ENCODE measurements at places on chromosomes 16 and 17.
A peak's percentile ranks its signal among the peaks of the same experiment; 100 is the strongest.

- no peak overlapping the region for H3K4me3 ChIP-seq
- no peaks in the 10 kb centered on the region for H3K36me3 ChIP-seq
- no peaks in the 10 kb centered on the region for H3K27me3 ChIP-seq
- no peak for DNase-seq
- H3K27ac ChIP-seq, result no peak overlapping the region
These were observed 842.1 kb downstream of the KCNJ2 start for GRCh38 chr17:71011391-71011790.

DNA sequence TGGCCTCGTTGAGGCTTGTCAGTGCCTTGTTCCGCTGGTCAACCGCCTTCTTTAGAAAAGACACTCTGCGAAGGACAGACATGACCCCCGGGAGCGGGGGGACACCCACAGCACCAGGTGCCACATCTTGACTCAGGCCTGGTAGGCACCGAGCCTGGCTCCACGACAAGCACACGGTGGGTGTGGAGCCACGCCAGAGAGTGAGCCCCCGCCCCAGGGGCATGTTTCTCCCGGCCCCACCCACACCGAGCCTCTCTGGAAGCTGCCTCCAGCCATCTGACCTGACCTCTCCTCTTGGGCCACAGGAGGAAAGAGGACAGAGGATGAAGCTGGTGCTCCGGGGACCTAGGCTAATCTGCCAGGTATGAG is 4.6 kb downstream of the FAAP100 start:
- peaks cover 27% of the 10 kb centered on the region for H3K4me1 ChIP-seq
- no peak for DNase-seq
- H3K27ac ChIP-seq, result no peak overlapping the region
- peaks cover 22% of the 10 kb centered on the region for H3K36me3 ChIP-seq

GRCh38 chr17:77959126-77959925 is 823 bp downstream of the TNRC6C start:
- H3K27me3 ChIP-seq, result peaks cover 47% of the 10 kb centered on the region
- DNase-seq, result peak; percentile 34
- H3K4me3 ChIP-seq, result peak overlapping the region; percentile 92
- peaks cover 54% of the 10 kb centered on the region for H3K4me1 ChIP-seq

- H3K36me3 ChIP-seq, result peaks cover 62% of the 10 kb centered on the region
- no peak overlapping the region for H3K27ac ChIP-seq
- no peak for DNase-seq
- no peaks in the 10 kb centered on the region for H3K27me3 ChIP-seq
- no peak overlapping the region for H3K4me3 ChIP-seq
These were observed 16.2 kb downstream of the CDC27 start for GRCh38 chr17:47172696-47173565.

DNA sequence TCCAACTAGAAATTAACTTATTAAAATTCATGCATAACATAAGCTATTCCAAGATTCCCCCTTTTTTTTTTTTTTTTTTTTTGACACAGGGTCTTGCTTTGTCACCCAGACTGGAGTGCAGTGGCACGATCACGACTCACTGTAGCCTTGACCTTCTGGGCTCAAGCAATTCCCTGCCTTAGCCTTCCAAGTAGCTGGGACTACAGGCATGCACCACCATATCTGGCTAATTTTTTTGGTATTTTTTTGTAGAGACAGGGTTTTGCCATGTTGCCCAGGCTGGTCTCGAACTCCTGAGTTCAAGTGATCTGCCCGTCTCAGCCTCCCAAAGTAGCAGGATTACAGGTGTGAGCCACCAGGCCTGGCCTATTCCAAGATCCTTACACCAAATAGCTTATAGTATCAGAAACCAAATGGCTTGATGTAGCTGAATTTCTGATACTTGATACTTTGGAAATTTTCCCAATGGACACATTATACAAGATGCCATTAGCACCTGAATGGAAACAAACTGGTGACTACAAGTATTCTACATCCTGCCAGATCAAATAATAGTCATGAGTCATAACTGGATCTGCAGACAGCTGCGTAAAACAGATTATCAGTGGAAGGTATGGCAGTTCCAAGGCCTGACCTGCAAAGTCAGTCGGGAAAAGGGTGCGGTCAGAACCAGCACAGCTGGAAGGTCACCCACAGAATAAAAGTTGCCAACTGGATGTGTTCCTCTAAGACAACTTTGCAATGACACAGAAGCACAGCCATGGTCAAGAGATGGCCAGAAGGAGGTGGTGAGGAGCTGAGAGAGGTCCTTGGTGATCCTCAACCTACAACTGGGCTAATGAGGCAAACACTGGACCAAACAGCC is 14.5 kb downstream of the TUBG1 start:
- no peak for DNase-seq
- H3K4me1 ChIP-seq, result peaks cover 7% of the 10 kb centered on the region
- no peak overlapping the region for H3K4me3 ChIP-seq
- H3K27me3 ChIP-seq, result peaks cover 4% of the 10 kb centered on the region
- no peak overlapping the region for H3K27ac ChIP-seq
